Activated naive CD4-positive, alpha-beta T cell treated with Interleukin-2 at 50 U/mL for 16 hours (primary cell): ENCODE measurements at places on chromosomes 3 and 15.
A peak's percentile ranks its signal among the peaks of the same experiment; 100 is the strongest.

DNA sequence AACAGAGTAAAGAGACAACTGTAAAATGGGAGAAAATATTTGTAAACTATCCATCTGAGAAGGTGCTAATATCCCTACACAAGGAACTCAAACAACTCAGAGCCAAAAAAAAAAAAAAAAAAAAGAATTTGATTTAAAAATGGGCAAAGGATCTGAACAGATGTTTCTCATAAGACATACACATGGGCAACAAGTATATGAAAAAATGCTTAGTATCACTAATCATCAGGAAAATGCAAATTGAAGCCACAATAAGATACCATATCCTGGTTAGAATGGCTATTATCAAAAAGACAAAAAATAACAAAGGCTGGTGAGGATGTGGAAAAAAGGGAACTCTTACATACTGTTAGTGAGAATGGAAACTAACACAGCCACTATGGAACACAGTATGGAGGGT is 36.2 kb downstream of the TXNRD3 start:
- DNase-seq: no peak

- DNase-seq: no peak
Measured at GRCh38 chr3:156511987-156512677, 42.8 kb downstream of the SSR3 start.

DNA sequence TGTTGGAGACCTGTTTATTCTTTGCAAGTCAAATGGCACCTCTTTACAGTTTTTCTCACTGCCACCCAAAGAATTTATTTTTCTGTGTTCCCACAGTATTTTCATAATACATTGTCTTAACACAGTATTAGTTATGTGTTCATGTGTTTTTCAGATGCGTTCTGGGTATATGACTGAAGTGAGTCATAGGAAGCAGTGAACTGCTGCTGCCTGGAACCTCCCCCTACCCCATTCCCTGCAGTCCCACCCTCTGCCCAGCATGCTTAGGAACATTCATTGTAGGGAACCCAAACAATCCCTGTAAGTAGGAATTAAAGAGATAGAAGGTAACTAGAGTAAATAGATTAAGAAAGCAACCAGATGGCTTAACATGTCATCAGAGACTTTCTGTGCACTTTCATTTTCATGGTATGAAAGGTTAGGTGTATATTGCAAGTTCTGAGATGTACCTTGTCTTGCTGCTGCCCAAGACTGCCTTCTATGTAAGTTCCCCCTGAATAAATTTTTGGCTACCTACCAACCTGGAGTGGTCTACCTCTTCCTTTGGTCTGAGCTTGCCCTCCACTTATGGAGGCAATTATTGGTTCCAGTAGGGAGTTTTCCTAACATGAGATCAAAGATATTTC is 21.9 kb upstream of the SQOR start:
- DNase-seq: no peak

- DNase-seq: no peak
Measured at GRCh38 chr3:158743664-158744566, 11.7 kb upstream of the RARRES1 start.

DNA sequence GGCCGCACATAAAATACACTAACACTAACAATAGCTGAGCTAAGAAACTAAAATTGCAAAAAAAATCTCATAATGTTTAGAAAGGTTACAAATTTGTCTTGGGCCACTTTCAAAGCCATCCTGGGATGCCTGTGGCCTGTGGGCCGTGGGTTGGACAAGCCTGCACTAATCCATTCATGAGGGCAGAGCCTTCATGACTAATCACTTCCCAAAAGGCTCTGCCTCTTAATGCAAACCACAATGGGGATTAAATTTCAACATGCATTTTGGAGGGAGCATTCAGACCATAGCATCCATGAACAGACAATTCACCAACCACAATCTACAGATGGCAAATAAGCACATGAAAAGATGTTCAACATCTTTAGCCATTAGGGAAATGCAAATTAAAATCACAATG is 128.2 kb downstream of the SUCLG2 start:
- no peak for DNase-seq

DNA sequence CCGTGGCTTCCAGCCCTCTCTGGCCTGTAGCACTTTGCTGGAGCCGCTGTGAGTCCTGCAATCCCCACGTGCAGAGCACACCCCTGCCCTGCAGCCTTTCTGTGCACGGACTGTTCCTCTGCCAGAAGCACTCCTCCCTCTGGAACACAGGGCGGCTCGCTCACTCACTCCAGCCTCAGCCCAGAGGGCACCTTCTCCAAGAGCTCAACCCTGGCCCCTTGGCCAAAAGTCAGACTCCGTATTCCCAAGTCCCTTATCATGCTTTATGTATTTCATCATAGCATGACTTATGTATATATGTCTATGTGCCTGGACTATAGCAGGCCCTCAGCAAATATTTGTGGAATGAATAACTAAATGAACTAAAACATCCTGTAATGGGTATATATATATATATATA is 63.2 kb downstream of the ASB7 start:
- DNase-seq: no peak

DNA sequence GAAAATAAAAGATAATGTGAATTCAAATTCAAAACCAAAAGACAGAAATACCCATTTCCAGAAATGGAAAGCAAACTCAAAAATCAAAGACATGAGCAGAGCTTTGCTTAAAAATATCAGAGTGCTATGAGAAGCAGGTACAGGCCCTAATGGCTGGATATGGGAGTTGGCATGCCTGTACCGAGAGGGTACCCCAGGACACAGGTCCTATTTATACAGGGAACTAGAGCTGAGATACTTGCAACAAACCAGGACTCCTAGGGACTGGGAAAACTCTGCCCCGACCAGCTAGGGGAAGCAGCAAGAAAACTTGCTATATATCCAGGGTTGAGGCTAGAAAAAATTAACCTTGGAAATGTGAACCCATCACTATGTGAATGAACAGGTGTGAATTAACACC is 36.0 kb upstream of the SYNPR start:
- DNase-seq: no peak

DNA sequence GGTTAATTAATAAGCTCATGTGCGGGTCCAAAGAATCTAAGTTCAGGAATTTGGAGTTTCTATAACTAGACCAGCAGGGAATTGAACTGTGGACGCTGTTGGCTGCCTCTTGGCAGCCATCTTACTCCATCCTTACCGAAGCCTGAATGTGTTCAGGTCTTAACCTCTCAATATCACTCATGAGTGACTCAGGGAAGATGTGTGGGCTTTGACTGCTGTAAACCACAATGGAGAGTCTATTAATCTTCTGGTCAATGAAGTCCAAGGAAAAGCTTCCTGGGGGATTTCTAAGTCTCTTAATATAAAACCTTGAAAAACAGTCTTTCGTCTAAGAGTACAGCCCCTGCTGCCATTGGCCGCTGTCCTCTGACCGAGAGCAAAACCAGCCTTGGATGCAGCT is 46.7 kb upstream of the OXTR start:
- DNase-seq: no peak

DNA sequence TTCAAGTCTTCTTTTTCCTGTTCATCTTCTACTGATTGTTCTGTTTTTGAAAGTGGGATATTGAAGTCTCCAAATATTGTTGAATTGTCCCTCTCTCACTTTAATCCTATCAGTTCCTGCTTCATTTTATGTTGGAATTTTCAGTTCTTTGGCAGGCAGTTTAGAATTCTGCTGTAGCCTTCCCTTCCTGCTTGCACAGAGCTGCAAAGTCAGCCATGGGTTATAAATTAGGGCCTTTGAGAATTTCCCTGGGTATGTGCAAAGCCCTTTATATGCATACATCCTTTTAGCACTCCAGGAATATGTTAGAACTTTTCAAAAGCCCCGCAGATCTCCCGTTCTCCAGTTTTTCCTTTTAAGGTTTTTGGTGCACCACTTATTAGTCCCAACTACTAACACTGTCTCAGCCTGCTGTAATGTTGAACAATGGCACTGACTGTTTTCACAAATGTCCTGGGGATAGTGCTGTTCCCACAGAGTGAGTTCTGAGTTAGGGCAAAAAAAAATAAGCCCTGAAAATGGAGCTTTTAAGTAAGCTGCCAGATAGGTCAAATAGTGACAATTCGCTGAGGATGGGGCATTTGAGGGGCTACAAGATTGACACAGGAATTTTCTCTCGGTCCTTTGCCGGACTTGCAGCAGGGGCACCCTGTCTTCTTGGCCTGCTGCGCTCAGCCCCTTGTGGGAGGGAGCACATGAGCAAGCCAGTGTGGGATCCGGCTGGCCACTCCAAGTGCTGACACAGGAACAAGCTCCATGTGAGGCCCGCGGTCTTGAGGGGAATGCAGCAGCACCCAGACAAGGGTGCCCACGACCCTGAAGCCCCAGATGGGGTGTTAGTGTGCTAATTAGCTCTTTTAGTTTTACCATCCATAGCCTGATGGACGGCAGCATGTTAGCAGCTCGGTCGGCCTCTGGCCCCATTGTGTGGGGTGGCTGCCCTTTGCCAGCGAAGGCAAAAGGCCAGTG is 96.0 kb downstream of the VPS8 start:
- DNase-seq: no peak

DNA sequence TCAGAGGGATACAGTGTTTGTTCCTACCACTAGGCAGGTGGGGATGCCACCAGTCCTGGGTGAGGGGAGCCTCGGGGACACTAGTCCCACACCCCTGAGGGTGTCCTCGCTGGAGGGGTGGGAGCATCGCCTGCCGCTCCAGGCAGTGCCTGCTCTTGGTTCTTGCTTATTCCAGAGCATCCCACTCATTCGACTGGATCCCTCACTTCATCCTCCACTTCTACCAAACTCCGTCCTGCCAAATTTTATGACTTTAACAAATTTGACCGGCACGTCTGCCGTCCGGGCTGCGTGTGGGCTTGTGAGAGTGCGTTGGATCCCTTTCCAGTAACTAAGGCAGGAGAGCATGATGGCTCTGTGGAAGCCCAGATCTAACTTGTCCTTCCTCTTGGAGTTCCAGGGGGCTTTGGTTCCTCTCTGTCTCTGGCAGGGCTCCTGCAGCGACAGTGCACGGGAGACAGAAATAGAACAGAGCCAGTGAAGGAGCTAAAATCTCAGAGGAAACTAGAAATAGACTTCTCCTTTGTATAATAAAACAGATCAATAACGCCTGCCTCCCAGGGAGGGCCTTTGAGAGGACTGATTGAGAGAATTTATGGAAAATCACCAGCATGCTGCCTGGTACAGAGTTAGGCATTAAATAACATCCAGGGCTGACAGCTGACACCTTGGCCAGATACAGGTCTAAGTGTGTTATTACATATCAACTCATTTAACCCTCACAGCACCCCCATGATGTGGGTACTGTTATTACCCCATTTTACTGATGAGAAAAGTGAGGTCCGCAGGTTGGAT is 34.5 kb downstream of the MGLL start:
- DNase-seq: no peak

DNA sequence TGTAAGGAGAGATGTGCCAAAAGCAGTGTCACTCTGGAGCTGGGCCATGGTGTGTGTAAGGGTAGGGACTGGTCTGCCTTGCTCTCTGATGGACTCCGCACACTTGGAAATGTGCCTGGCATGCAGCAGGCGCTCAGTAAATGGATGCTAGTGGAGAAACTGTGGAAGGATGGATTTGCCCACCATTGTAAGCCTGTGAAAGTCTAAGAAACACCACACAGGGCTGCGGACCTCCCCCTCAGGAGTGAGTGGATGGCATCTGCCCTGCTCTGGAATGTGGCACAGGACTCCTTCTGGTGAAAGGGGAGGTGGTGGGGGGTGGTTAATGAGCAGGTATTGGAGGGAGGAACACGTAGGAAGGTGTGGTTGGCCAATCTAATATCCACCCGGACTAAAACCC is 62.2 kb upstream of the ACAN start:
- DNase-seq: no peak

DNA sequence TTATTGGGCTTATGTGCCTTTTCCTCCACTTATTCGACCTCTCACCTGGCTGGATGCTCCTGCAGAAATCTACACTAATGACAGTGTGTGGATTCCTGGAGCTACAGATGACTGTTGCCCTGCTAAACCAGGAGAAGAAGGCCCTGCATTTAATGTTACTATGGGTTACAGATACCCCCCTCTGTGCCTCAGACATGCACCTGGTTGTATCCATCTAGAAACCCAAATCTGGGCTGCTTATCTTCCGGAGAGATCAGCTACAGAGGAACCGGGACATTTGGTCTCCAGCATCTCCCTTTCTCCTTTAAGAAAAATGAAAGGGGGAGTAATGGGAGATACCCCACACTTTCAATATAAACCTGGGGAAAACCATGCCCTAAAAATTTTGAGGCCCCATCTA is 710.0 kb downstream of the ROBO1 start:
- DNase-seq: no peak

- DNase-seq: no peak
Measured at GRCh38 chr3:167854063-167854462, 118.5 kb downstream of the SERPINI1 start.

GRCh38 chr3:179852142-179852905 is 184.4 kb downstream of the PEX5L start:
- DNase-seq: no peak

DNA sequence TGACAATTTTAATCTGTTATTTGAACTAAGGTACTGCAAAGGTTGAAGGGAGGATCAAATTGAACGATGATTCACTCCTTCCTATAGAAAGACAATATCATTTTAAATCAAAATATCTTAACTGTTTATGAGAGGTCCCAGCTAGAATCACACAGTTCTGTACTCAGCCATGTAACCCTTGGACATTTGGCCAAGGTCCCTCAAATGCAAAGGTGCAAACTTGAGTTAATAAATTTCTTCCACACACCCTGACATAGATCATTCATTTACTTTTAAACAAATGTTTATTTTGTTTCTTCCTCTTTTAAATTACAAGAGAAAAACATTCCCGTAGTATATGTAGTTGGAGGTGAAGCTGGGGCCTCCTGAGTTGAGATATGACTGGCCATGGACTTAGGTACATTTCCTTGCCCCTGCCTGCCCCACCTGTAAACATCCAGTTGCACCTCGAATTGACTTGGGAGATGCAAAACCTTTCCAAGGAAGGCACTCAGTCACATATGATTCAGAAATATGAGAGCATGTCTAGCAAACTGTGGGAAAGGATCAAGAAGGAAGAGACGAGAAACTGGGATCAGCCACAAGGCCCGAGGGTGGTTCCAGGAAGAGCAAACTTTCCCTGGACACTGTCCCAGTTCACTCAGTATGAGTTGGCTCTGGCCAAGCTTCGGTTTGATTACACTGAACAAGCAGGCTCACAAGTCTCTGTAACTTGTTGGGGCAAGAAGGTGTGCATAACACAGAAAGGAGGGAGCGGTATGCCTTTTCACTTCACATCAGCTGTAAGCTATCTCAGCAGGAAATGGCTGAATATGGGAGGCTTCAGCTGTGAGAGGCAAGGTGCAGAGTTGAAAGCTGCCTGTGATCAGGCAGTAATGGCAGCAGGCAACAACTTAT is 6.7 kb downstream of the TNFSF10 start:
- DNase-seq: peak; percentile 15

DNA sequence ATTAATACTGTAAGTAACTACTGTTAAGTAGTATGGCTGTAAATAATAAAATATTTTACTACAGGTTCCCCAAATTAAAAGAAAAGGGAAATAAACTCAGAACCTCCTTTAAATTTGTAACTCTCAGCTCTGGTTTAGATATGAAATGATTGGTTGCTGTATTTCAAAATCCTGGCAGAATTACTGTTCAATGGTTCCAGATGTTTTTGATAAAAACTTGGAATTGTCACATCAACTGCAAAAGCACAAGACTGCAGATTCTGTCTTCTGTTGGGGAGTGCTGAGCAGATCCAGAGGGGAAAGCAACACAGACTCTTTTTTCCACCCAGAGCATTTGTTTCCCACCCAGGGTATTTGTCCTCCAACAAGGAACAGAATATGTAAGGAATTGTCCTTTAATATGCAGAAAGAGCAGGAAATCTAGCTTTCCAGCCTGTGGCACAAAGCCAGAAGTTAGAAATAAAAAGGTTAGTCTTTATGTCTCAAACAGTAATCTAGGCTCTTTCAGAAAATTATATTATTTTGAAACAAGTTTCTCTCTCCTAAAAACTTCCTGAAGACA is 178.1 kb downstream of the KLHL25 start:
- DNase-seq: no peak

- no peak for DNase-seq
Measured at GRCh38 chr3:162034368-162034767, 537.8 kb downstream of the OTOL1 start.
